IMR-90 (cell line): ENCODE measurements at places on chromosomes 12 and 14.

DNA sequence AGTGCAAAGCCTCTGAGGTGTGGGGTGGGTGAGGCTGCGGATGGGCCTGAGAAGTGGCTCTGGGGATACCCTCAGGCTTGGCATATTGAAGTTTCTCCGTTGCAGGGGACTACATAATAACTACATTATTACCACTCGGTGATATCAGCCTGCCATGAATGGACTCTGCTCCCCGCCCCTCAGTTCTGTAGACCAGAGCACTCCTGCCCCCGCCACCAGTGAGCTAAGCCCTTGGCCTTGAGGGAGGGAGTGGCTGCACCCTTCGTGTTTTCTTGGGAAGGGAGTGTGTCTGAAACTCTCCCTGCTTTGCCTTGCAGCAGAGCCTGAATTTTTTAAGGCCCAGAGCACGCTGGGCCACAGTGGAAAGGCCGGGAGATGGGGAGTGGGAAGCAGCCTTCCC lies 1.7 kb downstream of the ORAI1 start:
- DNase-seq = no peak

DNA sequence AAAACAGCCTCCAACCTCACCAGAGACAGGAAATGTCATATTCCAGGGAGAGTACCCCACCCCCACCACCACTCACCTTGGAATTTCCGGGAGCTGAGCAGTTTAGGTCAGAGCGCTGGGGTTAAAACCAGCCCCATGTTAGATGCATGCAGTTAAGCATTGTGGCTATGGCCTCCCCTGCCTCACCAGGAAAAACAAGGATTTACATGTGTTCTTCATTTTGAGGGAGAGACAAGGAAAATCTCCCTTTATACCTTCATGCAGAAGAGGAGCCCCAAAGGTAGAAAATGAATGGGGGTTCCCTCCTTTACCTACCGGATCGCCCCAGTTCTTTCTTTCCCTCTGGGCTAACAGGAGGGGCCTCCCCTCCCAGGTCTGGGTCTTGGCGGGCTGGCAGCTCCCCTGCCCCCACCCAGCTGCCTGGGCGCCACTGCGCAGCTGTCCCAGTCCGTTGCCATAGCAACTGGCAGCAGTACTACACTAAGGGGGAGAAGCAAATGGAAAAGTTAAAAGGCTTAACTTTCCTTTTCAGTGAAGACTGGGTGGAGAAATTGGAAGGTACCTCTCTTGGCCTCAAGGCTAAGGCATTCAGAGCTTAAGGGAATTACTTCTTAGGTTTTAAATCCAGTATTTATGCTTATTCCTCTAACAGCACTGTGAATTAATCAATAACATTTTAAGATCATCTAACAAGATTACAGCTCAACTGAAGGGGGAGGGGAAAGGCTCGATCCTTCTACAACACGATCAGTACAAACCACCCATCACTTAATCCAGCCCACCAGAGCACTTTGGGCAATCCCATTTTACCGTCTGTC lies 20.5 kb downstream of the CBX5 start:
- peak; percentile 87 for DNase-seq

- no peak for DNase-seq
Observed at GRCh38 chr12:112162241-112162790, 37.0 kb downstream of the TRAFD1 start.

- DNase-seq = peak; percentile 89
Observed at GRCh38 chr12:50642035-50642451, 121.9 kb upstream of the ATF1 start.

DNA sequence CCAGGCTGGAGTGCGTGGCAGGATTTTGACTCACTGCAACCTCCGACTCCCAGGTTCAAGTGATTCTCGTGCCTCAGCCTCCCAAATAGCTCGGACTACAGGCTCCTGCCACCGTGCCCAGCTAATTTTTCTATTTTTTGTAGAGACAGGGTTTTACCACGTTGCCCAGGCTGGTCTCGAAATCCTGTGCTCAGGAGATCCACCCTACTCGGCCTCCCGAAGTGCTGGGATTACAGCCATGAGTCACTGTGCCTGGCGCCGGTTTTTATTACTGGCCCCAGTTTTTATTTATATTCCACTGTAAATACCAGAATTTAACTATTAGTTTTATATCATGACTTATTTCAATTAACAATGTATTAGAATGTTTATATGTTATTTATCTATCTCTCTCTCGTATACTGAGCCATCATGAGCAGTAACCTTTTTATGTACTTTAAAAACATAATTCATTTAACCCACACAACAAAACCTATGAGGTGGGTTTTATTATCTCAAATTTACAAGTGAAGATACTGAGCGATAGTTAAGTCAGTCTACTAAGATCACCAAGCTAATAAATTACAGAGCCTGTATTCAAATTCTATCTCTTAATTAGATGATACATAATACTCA lies 47.8 kb downstream of the HECTD1 start:
- peak; percentile 57 for DNase-seq

DNA sequence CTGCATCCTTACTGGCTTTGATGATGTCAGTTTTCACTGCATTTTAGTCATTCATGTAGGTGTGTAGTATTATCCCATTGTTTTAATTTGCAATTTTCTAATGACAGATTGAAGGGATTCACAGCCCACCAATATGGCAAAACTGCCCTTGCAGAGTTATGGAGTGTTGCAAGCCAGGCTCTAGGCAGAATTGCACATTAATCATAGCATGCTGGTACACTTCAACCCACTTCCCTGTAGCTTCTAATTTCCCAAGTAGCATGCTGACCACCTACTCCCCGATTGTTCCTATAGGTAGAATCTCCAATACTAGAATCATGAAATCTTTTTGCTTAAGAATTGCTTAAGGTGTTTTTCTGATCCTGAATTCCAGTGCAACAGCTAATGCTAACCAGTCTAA lies 5.2 kb upstream of the RNASE6 start:
- DNase-seq = no peak

- no peak for DNase-seq
Observed at GRCh38 chr12:123945287-123946151, 27.1 kb downstream of the CCDC92 start.

- DNase-seq = no peak
Observed at GRCh38 chr14:94081386-94081820, 293 bp downstream of the IFI27L1 start.

- peak; percentile 85 for DNase-seq
Observed at GRCh38 chr12:8145754-8146441, 10.9 kb upstream of the ZNF705A start.

GRCh38 chr14:71472356-71473340 lies 459.6 kb upstream of the RGS6 start:
- DNase-seq = peak; percentile 21

DNA sequence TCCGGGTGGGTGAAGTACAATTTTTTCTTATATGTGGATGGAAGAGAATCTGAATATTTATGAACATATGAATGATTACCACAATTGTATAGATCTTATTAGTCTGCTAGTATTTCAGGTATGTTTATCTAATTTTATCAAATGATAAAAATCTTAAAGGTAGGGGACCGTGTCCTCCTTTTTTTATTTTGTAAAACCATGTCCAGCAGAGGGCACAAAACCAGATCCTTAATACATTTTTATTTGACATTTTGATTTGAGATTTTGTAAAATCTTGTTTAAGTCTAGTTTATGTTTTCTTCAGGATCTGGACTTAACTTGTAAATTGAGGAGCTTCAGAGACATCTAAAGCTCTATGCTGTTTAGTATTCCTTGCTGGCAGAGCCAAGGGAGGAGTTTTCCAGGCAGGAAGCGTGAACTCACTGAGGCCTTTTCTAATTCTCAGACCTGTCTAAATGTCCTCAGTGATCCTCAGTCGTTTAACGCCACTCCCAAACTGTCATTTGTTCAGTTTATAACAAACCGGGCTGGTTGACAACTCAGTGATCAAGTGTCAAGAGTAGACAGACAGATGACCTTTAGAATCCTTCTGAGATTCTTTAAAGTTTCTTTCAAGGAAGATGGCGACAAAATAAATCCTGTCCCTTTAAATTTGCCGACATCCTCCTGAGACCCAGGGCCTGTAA lies 263.9 kb downstream of the KTN1 start:
- DNase-seq = peak; percentile 14

- DNase-seq = peak; percentile 98
Observed at GRCh38 chr12:109462868-109463692, 14.0 kb downstream of the KCTD10 start.

- DNase-seq = no peak
Observed at GRCh38 chr14:36627981-36628380, 33.7 kb upstream of the PAX9 start.

DNA sequence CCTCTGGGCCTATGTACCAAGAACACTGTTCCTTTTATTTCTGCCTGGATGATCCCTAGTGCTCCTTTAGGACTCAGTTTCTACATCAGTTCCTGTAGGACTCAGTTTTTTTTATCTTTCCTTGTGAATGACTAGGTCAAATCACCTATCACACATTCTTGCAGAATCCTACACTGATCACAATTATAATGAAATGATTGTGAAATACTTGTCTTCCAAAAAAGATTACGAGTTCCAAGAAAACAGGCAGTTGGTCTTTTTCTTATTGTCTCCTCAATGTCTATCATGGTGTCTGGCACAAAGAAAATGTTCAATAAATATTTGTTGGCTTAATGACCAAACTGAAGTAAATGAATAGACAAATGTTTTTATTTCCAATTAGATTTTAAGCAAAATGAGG lies 95.5 kb upstream of the GARIN6 start:
- no peak for DNase-seq

DNA sequence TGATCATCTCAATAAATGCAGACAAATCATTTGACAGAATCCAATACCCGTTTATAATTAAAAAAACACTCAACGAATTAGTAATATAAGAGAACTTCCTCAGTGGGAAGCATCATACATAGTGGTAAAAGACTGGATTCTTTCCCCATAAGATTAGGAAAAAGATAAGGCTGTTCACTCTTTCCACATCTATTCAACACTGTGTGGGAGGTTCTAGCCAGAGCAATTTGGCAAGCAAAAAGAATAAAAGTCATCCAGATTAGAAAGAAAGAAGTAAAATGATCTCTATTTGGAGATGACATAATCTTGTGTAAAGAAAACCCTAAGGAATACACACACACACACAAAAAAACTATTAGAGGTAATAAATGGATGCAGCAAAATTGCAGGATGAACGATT lies 38.4 kb downstream of the YEATS4 start:
- peak; percentile 62 for DNase-seq

DNA sequence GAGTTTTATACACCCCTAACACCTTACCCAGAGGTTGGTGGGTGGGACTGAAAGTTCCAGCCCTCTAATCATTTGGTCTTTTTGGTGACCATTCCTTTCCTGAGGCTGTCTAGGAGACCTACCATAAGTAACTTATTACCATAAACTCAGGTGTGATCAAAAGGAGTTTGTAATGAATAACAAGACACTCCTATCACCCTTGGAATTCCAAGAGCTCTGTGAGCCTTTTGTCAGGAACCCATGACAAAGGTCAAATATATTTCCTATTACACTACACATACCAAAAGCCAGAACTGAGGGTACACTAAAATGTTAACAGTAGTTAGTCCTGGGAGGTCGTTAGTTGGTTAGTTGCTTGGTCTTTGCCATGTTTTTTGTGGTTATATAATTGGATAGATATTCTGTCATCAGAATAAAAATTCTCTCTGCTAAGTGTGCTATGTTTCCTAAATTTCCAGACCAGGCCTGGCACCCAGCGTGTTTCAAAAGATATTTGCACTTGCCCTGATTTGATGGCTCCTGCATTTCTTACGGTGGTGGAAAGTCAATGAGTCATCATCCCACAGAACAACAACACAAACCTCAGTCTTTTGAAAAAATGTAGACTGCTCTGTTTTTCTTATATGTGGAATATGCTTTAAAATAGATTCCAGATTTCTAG lies 27.0 kb upstream of the AKAP5 start:
- peak; percentile 87 for DNase-seq

DNA sequence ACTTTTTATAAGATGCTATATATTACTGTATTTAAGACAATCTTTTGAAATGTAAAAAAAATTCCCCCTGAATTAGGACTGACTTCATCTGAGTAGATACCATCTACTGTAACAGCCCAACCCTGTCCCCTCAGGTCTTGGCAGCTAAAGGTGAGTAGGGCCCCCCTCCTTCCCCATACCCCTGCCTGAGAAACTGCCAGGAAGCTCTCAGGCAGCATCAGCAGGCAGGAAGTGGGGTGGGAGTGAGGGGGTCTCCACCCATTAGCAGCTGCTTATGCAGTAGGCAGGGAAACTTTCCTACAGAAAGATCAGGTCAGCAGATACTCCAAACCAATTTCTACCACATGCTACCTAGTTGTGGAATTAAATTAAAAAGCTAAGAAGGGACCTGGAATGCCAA lies 62.5 kb downstream of the PAX9 start:
- DNase-seq = no peak

- DNase-seq = peak; percentile 61
Observed at GRCh38 chr12:176321-177181, 37.4 kb downstream of the SLC6A12 start.

- DNase-seq = peak; percentile 20
Observed at GRCh38 chr14:23175823-23176222, 7.6 kb downstream of the SLC7A8 start.

- peak; percentile 91 for DNase-seq
Observed at GRCh38 chr12:122851820-122852219, 16.6 kb downstream of the HIP1R start.

- DNase-seq = no peak
Observed at GRCh38 chr14:36652542-36653201, 9.0 kb upstream of the PAX9 start.

DNA sequence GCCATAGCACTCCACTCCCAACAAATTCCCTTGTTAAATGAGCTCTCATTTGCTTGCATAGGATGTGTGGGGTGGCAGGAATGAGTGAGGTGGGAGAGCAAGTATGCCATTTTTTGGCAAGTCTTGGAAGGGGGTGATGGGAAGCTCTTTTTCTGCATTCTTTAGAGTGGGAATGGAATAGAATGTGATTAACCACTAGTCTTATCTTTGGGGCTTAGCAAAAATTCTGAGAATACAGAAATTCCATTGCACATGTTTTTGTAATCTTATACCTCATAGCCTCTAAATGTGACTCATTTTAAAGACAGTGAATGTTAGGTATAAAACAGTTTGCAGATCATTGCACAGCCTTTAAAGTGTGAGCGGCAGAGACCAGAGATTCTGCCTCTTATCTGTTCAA lies 28.4 kb upstream of the NEDD1 start:
- peak; percentile 80 for DNase-seq

GRCh38 chr14:97359341-97359740 lies 562.2 kb downstream of the VRK1 start:
- no peak for DNase-seq

GRCh38 chr12:116306506-116306905 lies 29.0 kb upstream of the MED13L start:
- DNase-seq = no peak

DNA sequence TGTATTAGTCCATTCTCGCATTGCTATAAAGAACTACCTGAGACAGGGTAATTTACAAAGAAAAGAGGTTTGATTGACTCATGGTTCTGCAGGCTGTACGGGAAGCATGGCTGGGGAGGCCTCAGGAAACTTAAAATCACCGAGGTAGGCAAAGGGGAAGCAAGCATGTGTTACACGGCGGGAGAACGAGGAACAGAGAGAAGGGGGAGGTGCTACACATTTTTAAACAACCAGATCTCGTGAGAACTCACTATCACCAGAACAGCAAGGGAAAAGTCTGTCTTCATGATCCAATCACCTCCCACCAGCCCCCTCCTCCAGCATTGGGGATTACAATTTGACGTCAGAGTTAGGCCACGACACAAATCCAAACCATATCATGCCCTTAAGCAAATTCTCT lies 13.3 kb upstream of the MAX start:
- no peak for DNase-seq

GRCh38 chr12:100964028-100964427 lies 169.5 kb downstream of the ANO4 start:
- DNase-seq = no peak

- no peak for DNase-seq
Observed at GRCh38 chr12:45464699-45465098, 248.8 kb downstream of the ANO6 start.

GRCh38 chr12:12823300-12823699 lies 10.2 kb downstream of the DDX47 start:
- peak; percentile 89 for DNase-seq
